ENCODE measurements at places on chromosomes 12 and 14. TPM values are rescaled to one million over a fixed set of nuclear protein-coding genes. Genes with fewer than 3 reads are reported as not detected.

DNA sequence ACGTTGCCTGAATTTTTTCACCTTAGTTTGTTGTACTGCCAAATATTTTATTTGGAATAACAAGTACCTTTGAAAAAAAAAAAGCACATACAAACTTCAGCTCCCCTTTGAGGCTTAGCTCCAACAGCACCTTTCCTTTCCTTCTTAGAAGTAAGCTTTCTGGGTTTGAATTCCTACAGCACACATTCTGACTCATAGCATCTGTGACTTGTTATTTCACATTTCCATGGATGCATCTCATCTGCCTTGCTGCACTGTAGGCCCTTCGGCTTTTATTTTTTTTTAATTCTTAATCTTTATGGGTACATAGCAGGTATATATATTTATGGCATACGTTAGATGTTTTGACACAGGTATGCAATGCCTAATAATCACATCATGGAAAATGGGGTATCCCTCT lies 7.2 kb downstream of the LGALS3 start:
- DNase-seq = no peak

DNA sequence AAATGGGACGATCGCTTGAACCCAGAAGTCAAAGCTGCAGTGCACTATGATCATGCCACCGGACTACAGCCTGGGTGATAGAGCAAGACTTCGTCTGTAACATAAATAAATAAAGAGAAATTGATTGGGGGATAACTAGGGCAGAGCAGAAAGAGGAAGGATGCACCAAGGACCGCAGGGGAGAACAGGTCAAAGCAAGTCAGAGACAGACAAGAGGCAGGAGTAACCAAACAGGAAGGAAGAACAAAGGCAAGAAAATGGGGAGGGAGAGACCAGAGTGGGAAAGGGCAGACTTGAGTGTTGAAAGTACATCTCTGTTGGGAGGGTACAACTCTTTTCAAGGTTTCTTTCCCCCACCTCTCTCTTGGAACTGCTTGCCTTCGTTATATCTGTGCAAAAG lies 50.8 kb upstream of the ELK3 start:
- no peak for DNase-seq

DNA sequence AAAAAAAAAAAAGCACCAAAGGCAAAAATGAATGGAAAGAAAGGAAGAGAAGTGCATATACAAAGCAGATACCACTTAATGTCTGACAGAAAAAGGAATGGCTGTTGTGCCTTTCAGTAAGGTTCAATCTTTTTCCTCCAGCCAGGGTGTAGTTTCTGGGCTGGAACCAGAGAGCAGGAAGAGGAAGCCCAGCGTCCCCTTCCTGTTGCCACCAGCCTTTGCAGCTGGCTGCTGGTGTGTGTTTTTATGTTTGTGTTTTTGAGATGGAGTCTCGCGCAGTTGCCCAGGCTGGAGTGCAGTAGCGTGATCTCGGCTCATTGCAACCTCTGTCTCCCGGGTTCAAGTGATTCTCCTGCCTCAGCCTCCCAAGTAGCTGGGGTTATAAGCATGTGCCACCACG lies 64.6 kb upstream of the LTA4H start:
- DNase-seq = no peak

DNA sequence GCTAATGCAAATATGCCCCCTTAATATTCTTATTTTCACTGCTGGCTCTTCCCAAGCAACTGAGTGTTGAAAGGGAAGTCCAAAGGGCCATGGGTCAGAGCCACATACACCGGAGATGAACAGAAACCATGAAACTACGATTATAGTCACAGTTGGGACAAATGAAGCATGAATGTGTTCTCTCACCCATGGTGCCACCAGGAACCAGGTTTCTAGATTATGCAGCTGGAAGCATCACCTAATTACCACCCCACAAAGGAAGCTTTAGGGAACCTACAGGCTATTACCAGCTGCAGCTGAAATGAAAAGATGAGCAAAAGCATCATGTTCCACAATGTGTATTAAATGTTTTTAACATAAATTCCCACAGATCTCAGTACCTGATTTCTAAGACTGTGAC lies 15.4 kb downstream of the TMTC1 start:
- no peak for DNase-seq

- no peak for DNase-seq
Measured at GRCh38 chr14:76880449-76880848, 54.2 kb downstream of the LRRC74A start.

- no peak for DNase-seq
Measured at GRCh38 chr14:61749264-61749663, 13.0 kb upstream of the SNAPC1 start.

DNA sequence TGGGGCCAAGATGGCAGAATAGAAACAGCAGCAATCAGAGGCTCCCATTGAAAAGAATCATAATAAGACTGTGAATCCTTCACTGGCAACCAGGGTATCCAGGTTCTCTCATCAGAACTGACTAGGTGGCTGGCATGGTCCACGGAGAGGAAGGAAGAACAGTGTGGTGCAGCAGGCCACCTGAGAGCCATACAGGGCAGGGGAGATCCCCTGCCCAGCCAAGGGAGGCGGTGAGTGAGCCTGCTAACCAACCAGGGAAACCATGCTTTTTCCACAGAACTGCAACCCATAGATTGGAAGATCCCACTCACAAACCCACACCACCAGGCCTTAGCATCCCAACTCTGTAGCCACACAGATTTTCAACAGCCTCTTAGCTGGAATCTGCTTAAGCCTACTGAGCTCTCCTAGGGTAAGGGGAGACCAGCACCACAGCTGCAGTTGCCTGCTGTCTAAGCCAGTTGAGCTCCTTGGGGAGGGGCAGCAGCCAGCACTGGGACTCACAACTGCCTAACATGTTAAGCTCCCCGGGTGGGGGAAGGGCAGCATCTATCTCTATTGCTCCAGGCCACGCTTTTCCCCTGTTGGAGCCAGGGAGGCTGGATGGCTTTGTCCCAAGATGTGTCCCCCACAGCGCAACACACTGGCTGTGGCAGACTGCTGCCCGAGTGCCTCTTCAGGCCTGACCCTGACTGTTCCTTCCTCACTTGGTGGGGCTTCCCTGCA lies 342.6 kb upstream of the CCDC196 start:
- no peak for DNase-seq

TUBA1A gene
- 834 TPM for total RNA-seq

LRTM2 gene
- not detected for total RNA-seq

PSMB5 gene
- total RNA-seq = 178 TPM

CLBA1 gene
- total RNA-seq = 5.8 TPM

KRT75 gene
- not detected for total RNA-seq

All from fibroblast of villous mesenchyme (primary cell).